ENCODE measurements at places on chromosomes 6 and 20. TPM values are rescaled to one million over a fixed set of nuclear protein-coding genes. Genes with fewer than 3 reads are reported as not detected.

DNA sequence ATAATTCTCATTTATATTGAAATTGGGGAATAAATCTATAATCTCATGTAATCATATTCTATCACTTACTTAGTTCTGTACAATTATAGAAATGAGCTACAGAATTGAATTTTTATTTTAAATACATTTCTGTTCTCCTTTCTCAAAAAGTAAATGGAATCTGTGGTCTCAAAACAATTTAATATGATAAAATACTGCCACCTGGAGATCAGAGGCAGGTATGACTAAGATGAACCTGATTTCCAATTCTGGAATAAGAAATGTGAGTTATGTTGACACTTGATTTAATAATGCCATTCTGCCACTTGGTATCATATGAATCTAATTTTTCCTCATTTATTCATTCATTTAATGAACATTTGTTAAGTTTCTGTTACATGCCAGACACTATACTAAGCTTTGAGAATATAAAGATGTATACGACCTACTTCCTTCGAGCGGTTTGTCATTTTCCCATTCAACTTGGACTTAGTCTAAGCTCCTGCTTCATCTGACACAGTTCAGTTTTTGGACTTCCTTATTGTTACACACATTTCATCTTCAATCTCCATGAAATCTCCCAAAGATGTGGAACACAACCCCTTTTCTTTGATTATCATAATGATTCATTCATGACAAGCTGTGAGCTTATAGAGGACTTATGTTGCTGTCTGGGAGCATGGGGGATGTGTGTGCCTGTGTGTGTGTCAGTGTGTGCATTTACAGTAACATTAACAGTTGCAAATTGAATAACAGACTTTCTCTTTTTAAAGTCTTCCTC, 7.5 kb upstream of the CCDC28A start:
- DNase-seq, result peak; percentile 47

Gene TRIM31
- not detected for polyA plus RNA-seq

DNA sequence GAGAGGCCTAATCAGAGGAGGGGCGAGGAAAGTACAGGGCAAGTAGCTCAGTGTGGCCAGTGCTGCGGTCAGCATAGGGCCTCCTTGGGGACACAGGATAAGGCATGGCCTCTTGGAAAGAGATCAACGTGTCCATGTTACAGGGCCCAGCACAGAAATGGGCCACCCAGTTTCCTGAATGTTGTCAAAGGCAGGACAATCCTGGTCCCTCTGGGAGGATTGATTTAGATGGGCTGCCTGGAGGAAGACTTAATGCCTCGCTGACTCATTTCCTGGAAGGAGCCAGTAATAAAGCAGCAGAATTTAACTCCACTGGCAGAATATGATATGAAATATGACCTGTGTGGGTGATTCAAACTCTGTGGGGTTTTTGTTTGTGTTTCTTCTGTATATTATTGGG, 16.6 kb downstream of the DDO start:
- DNase-seq, result no peak

DNA sequence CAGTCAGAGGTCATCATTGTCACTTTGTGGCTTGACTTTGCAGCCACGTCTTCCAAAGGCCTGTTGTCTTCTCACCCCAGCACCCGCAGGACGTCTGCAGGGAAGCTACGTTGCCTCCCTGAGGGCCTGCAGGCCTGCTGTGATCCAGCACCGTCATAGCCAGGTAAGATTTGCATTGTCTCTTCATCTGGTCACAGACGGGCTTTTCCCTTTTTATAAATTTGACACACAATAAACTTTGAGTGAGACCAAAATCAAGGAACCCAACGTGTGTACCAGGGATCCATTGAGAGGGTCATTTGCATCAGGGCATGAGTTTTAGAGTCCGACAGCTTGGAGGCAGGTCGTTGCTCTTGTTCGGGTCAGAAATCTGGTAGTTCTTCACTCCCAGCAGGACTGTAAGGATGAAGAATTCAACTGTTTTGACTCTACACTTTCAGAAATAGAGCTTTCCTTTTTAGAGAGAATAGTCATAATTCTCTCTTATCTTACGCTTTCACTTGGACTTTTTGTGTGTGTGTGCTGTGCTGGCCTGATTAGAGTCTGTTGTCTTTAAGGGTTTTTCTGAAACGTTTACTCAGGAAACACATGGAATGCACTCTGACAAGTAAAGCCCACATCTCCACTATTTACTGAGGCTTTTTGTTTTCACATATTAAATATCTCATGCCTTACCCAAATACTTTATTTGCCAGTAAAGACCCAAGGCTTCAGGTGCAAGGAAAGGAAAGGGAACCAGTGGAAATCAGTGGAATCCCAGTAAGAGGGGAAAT, 177.2 kb upstream of the TAB2 start:
- no peak for DNase-seq

- peak; percentile 94 for DNase-seq
These were observed 223.7 kb upstream of the TSHZ2 start for GRCh38 chr20:52748285-52748932.

Gene BRPF3
- 28.5 TPM for polyA plus RNA-seq

Gene PRND
- 46.3 TPM for polyA plus RNA-seq

All from muscle of leg (tissue), 16 donors.